ENCODE measurements at places on chromosomes 11 and 22.

DNA sequence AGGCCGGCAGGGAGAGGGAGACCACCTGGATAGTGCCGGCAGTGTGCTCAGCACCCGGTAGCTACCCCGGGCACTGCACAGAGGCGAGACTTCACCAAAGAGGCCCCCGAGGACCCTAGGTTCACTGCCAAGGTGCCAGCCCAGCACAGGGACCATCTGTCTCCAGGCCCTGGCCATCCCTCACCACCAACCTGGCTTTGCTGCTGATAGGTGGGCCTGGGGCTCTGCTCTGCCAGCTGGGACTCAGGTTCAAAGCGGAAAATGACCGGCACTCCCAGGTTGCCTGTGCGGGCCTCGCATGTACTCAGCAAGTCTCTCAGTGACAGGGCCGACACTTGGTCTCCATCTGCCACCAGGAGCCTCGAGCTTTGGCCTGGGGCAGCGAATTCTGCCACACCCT lies 812.2 kb downstream of the BRD1 start:
- DNase-seq, result no peak

GRCh38 chr11:88704485-88704884 lies 361.3 kb downstream of the GRM5 start:
- peak; percentile 19 for DNase-seq

DNA sequence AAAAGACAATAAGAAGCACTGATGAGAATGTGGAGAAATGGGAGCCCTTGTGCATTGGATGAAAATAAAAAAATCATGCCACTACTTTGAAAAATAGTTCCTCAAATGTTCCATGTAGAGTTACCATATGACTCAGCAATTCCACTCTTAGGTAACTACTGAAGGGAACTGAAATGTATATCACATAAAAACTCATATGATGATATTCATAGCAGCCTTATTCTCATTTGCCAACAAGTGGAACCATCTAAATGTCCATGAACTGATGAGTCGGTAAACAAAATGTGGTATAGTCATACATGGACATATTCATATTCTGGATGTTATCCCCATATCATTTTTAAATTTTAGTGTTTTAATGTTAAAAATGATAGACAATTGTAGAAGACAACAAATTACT lies 3.5 kb downstream of the KRTAP5-9 start:
- no peak for DNase-seq

- DNase-seq, result peak; percentile 38
Observed at GRCh38 chr11:133945087-133945974, 11.4 kb downstream of the IGSF9B start.

- no peak for DNase-seq
Observed at GRCh38 chr11:20658135-20658534, 11.3 kb upstream of the NELL1 start.

DNA sequence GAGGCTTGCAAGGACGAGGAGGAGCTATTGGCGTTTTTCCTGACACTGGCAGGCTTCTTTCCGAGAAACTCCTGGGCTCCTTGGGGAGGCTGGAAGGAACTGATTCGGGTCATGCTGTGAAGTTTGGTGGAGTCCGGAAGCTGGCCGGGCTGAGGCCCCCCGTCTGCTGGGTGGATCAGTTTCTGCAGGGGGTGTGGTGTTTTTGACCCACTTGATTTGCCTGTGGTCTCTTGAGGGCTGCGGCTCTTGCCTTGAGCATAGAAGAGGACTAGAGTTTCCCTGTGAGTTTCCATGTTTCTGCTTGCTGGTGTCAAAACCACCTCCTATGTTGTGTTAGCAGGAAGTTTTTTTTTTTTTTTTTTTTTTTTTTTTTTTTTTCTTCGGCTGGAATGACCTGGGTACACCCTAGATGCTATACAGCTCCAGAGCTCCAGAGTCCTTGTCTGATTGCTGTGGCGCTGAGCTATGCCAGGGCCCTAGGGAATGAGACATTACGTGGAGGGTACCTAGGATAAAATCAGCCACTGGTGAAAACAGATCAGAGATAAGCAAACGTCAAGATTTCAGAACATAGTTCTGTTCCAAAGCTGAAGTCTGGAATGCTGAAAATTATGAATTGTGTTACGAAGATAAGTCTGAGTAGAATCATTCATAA lies 728 bp downstream of the TBC1D22A start:
- DNase-seq, result peak; percentile 36

- no peak for DNase-seq
Observed at GRCh38 chr11:44775985-44776446, 49.3 kb downstream of the TSPAN18 start.

- no peak for DNase-seq
Observed at GRCh38 chr11:77106759-77107158, 4.1 kb downstream of the OMP start.

- no peak for DNase-seq
Observed at GRCh38 chr11:95515371-95515770, 274.2 kb downstream of the FAM76B start.

GRCh38 chr11:81573367-81573766 lies 1160.3 kb downstream of the FAM181B start:
- DNase-seq, result no peak

GRCh38 chr11:1755344-1755691 lies 4.9 kb upstream of the IFITM10 start:
- no peak for DNase-seq

DNA sequence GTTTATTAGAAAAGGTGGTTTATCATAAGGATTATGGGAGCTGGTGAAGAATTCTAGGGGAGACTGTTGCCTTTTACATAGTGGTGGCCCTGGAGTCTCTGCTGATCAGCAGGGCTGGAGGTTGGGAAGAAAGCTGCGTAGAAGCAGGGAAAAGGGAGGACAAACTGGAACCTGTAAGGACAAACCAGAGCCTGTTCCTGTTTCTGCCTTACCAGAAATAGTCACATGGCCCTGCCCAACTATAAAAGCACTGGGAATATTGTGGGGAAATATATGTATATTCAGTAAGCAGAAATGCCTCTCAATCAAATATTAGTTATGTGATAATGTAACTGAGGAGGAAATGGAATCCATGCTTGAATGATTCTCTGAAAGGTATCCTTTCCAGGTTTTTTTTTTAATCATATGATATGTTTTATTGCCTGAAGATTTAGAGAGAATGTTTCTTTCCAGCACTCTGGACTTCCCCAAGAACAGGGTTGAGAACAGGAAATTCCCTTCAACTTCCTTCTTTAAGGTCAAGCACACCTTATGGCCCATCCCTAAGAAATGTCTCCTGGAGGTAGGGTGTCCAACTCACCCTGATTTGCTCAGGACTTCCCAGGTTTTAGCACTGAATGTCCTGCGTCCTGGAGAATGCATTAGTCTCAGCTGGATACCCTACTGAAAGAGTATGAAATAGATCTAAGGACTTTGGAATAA lies 33.9 kb upstream of the SCUBE2 start:
- DNase-seq, result no peak

DNA sequence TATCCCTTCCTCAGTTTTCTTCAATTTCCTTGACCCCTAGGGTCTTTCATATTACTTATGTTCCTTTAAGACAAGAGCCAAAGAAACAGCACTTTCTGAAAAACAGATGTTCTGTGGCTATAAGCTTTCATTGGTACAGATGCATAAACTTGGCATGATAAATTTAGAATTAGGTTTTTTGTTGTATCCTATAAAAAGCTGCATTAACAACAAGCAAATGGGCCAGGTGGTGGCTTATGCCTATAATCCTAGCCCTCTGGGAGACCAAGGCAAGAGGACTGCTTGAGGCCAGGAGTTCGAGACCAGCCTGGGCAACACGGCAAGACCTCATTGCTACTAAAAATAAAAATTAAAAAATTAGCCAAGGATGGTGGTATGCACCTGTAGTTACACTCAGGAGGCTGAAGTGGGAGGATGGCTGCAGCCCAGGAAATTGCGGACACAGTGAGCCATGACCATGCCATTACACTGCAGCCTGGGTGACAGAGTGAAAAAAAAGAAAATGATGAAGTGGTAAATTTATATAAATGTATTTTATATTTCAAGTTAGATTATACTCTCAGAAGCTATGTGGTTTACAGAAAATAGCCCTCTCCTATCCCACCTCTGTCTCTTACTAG lies 18.3 kb downstream of the KMT5B start:
- DNase-seq, result no peak

DNA sequence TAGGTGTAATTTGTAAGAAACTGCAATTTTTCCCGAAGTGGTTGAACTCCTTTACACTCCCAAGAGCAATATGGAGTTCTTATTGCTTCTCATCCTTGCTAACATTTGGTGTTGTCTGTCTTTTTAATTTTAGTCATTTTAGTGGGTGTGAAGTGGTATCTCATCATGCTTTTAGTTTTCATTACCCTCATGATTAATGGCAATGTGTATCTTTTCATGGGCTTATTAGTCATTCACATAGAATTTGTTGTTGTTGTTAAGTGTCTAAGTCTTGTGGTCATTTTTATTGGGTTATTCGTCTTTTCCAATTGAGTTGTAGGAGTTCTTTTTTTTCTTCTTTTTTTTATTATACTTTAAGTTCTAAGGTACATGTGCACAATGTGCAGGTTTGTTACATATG lies 238.3 kb upstream of the SESN3 start:
- DNase-seq, result no peak

- DNase-seq, result no peak
Observed at GRCh38 chr11:19161651-19162050, 40.1 kb downstream of the CSRP3 start.

DNA sequence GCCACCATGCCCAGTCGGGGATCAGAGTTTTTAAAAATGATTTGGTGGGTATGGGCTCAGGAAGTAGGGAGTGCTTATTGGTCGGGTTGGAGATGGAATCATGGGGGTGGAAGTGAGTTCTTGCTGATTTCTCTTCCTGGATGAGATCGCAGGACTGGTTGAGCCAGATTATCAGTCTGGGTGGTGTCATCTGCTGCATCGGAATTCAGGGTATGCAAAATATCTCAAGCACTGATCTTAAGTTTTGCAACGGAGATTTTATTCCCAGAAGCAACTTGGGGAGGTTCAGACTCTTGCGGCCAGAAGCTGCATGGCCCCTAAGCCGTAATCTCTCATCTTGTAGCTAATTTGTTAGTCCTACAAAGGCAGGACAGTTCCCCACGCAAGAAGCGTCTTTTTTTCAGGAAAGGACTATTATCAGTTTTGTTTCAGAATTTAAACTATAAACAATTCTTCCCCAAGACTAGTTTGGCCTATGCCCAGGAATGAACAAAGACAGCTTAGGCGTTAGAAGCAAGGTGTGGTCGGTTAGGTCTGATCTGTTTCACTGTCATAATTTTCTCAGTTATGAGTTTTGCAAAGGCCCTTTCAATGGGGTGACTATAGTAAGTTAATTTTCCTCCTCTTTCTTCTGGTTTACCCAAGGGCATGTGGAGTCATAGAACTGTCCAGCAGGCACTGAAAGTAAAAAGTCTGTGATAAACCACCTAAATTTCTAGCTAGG lies 1.4 kb upstream of the PIWIL3 start:
- no peak for DNase-seq

DNA sequence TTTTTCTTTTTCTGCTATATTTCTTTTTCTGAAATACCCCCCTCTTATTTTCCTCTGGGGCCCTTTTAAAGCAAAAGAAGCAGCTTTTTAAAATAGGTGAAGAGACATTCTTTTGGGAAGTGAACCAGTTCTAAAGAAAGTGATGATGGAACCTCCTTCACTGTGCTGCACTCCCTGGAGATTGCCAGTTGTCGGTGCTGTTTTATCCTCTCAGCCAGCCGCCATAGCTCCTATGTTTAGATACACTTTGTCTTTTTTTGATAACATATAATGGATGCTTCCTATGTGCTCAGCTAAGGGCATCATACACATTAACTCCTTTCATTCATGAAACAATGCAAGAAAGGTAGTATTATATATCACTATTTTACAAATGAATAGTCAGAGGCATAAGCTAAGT lies 14.0 kb downstream of the CFAP300 start:
- peak; percentile 32 for DNase-seq

- DNase-seq, result no peak
Observed at GRCh38 chr22:46072981-46073682, 77.2 kb upstream of the PPARA start.

DNA sequence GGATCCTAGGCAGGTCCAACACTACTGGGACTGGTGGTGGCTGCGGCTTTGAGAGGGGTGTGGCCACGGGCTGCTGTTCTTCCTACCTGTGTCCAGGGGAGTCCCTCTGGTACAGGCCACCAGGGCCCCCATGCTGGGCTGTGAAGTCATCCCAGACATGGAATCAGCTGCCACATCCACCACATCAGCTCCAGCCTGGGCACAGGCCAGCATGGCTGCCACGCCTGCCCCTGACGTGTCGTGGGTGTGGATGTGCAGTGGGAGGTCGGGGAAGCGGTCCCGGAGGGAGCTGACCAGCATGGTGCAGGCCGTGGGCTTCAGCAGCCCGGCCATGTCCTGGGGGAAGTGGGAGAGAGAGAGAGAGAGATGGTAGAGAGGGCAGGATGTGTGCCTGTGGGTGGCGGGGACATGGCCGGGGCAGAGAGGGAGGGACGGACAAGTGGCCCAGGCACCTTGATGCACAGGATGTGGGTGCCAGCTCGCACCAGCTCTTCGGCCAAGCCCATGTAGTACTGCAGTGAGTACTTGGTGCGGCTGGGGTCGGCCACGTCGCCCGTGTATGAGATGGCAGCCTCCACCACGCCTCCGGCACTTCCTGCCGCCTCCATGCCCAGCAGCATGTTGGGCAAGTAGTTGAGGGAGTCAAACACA lies 6.2 kb upstream of the LRFN4 start:
- no peak for DNase-seq

- DNase-seq, result no peak
Observed at GRCh38 chr22:49418943-49419342, 408.7 kb downstream of the BRD1 start.

DNA sequence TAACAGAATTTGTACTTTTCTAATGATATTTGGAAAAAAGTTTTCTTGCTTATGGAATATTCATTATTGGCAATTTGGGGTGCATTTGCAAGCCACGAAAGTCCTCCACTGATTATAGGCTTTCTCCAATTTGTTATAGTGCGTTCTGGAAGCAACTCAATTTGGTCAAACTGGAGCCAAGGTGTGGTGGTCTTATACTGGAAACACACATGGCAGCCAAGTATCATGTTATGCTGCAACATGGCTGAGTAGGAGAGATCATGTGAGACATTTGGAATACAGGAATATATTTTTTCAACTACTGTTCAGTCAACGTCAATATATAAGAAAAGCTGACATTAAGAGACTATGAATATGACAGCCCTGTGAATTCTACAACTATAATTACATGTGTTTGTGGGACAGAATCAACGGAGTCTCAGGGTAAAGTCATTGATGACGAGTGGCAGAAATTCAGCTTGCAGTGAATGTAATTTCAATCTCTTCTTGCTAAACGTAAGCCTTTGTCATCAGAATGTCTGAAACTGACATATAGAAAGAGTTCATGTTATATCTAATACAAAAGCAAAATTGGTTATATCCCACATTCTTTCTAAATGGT lies 83.8 kb upstream of the FIBIN start:
- DNase-seq, result no peak

- DNase-seq, result no peak
Observed at GRCh38 chr22:16387088-16387487, 205.5 kb downstream of the CCT8L2 start.

GRCh38 chr11:75155570-75156422 lies 4.9 kb downstream of the SLCO2B1 start:
- DNase-seq, result no peak

Data from dermis blood vessel endothelial cell (primary cell).